ENCODE measurements at places on chromosomes 2 and 18.

DNA sequence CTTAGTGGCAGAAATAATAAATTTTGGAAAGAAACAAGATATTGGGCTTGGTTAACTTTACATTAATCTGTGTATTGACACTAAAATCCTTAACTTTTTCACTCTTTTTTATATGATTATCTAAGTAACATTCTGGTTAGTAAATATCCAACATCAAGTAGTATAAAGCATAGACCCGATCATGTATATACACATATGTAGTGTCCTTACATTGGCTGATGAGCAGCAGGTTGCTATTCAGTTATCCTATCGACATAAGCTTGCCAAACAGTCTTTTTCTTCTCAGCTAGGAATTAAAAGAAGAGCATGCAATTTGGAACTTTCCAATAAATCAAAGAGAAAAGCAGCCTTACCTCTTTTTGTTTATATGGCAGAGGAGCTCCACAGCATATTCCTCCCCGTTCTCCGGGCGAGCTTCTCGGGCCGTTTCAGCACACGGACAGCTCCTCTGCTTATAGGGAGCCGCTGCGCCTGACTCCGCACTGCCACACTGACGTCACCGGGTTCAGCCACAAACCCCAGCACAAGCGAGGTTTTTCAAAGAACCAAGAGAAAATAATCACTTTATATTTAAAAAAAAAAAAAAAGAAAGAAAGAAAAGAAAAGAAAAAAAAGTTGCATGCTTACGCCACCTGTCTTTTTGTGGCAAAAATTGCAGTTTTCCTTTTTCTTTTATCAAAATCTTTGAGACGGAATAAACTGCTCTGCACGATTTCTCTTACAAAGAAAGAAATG lies at the start of gene SCG2:
SCG2 (minus strand) TSS at position 430 of the 735 bp plus-strand sequence. CDS start 3,079 bp downstream, outside the sequence.
- DNase-seq, result peak; percentile 60

DNA sequence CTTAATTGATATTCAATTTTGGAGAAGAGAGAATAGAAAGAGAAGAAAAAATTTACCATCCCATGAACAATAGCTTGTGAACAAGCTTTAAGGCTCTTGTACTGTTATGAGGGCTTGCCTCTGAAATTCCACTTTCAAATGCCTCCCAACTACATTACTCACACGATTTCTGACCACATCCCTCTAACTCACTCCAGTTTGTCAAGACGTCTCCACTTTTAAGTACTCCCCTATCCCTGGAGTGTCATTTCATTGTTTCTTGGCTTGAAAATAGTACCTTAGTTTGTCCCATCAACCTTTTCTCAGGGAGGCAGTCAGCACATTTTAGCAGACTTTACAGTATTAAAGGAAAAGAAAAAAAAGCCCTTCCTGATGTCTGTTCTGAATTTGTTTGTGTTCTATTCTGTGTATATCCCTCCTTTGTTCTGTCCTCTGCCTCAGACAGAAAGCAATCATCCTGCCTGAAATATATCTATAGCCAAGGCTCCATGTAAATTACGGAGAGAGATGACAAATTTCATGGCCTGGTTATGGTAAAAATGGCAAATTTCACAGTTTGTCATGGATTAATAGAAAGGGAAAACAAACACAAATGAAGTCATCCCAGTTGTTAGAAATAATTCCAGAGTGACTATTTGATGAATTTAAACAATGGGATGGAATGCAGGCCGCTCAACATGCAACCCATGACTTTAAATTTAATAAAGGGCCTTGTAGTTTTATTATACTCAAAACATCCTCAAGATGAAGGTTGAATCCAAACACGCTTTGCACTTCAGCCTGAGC lies 228.8 kb downstream of the ETAA1 start:
- no peak for DNase-seq

DNA sequence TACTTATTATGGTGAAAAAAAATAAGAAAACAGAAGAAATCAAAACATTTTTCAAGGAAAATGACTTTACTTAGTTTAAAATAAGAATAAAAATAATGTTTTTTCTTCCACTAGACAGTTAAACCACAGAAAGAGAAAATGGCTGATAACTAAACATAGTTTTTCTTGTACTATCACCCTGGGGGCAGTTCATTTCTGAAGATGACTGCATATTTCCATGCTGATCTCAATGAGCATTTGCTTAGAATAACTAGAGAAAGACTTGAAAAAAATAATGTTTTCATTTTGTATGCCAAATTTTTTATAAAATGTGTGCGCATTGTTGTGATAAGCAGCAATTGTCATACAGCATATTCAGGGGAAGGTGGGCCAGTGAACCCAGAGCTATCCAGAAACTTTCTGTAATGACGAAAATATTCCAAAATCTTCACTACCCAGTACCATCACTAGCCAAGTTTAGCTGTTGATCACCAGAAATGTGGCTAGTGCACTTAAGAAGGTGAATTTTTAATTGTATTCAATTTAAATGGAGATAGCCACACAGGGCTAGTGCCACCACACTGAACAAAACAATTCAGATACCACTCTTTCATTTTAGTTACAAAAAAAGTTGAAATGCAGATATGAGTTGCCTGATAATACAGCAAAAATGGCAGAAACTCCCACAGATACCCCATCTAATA lies 513.4 kb upstream of the NETO1 start:
- peak; percentile 9 for DNase-seq

GRCh38 chr2:18966131-18966530 lies 376.8 kb upstream of the NT5C1B start:
- DNase-seq, result no peak

- DNase-seq, result no peak
Observed at GRCh38 chr18:627231-627630, 30.2 kb upstream of the TYMS start.

DNA sequence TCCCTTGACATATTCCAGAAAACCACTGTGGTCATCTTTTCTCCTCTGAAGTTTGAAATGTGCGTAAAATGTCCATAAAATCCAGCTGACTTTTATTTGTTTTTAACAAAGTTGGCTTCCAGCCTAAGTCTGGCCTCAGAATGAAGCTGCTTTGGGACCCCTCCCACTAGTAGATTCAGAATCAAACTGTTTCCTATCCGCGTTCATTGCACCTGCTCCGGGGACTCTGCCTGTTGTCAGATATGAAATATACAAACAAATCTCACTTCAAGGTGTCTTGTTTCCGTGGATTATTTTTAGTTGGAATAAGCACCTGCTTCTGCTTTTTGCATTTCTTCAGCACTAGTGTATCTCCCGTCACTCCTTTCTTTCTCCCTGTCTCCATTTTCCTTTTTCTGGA lies 115.7 kb upstream of the FHL2 start:
- DNase-seq, result no peak

- DNase-seq, result no peak
Observed at GRCh38 chr18:245282-245847, 22.5 kb downstream of the THOC1 start.

DNA sequence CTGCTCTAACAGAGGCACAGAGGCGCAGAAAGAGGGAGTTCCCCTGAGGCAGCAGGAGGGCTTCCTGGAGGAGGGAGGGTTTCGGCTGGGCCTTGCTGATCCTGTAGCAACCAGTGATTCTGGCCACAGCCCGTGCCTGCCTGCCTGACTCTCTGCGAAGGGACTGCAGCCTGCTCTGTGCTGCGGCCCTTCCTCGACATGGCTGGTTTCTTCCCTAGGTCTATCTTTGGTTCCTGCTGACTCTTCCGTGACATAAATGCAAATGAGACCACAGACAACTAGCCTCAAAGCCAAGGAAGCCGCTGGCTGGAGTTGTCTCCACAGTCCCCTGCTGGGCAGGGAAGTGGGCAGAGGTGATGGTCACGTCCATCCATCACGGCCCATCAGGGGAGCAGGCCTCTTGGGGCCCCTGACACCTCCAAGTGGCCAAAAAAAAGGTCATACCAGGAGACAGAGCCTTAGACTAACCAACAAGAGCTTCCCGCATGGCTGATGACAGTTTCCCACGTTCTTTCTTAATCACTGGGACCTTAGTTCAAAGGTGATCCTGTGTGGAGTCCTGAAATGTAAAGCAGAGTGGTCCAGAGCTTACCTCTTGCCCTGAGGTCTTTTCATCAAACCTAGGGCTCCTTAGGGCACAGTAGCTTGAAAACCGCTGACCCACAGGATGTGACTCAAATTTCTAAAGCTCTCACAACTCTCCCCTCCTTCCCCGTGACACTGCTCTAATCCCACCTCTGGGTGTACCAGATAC lies 55.3 kb downstream of the HS1BP3 start:
- no peak for DNase-seq

DNA sequence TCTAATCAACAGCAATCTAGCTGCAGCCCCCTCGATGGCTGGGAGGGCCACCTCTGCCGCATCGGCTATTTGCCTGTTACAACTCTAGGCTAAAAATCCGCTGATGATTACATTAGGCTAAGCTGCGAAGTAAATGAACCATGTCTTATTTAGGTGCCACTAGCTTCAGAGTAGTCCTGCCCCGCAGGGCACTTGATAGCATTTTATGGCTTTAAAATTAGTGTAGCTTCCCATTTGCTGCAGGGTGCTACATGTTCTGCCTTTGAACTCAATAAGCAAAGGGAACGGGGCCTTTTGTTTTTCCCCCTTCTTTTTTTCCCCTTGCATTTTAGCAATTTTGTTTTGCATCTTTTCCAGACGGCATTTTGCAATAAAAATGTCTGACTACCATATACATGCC lies 270.2 kb downstream of the GBX2 start:
- DNase-seq, result no peak

DNA sequence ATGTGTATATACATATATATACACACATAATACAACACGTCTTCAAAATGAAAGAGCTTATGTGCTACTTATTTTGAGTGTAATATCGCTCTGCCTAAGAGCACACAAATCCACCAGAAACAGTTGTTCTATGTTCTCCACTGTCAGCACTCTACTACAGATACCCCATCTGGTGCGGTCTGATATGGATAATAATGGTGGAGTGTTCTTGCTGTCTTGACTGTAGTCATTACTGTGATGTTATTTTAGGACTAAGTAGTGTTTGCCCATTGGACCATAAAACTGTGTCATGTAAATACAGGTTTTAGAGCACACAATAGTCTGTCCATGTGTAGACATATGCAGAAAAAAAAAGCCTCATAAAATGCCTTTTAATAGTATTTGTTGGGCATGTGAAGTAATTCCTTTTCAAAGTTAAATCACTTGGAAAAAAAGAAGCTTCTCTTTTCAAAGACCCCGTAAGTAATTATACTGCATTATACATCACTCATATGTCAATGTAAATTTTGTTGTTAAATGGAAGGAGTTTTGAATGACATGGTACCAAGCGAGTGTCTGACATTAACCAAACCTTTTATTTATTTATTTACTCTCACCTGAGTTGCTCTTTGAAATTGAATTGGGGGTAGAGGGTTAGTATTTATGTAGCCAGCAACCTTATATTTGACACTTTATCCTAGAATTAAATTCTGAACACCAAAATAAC lies 1249.2 kb upstream of the ZEB2 start:
- no peak for DNase-seq

GRCh38 chr18:46596119-46596518 lies 60.9 kb downstream of the LOXHD1 start:
- DNase-seq, result no peak

DNA sequence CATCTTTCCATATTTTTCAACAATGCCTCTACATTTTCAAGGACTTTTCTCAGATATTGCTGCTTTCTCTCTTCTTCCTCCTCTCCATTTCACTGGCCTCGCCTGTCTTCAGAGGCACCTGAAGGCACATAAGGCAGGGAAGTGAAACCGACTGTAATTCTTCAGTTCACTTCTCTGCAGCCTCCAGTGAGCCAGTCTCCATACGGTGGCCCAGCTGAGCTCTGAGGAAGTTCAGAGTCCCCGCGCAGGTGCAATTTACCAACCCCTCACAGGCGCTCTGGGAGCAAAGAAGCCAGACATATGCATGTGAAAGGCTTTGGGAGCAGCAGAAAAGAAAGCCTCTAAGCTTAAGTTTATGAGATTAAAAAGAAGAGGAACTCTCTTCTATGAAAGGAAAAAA lies 12.4 kb downstream of the KLHL14 start:
- no peak for DNase-seq

DNA sequence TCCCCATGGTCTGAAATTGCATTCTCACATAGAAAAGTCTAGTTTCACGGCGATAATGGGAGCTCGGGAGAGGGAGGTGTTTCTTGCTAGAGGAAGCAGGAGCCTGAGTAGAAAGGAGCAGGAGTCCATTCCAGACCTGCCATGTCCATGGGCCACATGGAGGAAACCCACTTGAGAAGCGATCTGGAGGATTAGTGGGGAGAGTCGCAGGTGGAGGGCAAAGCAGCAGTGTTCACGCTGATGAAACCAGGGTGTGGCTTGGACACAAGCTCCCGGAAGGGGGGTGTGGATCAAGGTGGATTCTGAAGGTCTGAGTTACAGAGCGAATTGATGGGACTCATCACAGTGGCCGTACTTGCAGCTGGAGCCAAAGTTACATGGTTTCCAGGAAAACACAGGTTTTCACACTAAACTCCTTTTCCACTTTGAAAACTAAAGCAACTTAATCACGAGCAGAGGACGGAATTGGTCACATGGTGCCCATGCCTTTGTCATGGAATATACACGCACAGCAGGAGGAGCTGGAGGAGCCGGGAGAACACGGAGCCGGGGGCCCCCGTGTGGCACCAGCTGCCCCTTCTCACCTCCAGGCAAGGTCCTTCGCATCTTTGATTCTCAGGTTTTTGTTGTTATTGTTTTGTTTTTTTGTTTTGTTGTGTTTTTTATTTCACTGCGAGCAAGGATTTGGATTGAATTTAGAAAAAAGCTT lies 255.1 kb upstream of the MYT1L start:
- no peak for DNase-seq

- no peak for DNase-seq
Observed at GRCh38 chr2:159065891-159066290, 97.5 kb downstream of the TANC1 start.

GRCh38 chr18:42915299-42915698 lies 200.2 kb downstream of the RIT2 start:
- DNase-seq, result no peak

GRCh38 chr2:200443376-200443775 lies 66.5 kb downstream of the KCTD18 start:
- DNase-seq, result no peak

DNA sequence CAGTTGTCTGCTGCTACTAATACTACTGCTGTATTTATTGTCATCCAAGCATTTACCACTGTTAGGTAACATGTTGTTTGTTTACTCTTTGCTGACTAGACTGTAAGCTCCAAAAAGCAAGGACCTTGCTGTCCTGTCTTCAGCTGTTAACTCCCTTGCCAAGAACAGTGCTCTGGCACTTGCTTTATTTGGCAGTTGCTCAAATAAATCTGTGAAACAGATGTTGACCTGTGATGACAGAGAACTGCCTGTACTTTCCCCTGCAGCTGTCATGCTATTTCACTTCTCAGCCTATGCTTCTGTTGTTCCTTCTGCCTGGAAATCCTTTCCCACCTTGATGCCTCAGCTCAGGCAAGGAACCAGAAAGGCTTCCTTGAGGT lies 181.2 kb downstream of the ATAD2B start:
- no peak for DNase-seq

GRCh38 chr2:102100371-102101096 lies 42.0 kb upstream of the IL1R1 start:
- peak; percentile 63 for DNase-seq
